NK-92 treated with Interleukin-12 subunit alpha and Interleukin-12 subunit beta, amount 100 ng/mL, for 24 hours (cell line): ENCODE measurements at places on chromosomes 6 and 20.

DNA sequence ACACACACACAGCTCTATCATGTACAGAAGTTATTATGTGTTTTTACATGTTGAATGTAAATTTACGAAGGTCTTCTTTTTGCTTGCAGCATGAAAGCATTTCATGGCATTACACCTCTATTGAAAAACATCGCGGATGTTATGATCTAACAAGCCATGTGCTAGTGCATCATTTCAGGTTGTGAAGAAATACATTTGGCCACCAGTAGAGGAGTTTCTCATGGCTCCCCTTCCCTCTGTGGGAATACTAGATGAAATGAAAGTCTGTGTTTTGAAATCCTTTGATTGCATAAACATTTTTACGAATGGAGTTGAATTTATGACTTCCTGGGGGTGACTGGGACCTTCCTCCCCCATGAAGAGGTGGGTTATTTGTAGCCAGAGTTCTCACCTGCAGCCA is 17.7 kb downstream of the MAS1 start:
- no peak for DNase-seq

DNA sequence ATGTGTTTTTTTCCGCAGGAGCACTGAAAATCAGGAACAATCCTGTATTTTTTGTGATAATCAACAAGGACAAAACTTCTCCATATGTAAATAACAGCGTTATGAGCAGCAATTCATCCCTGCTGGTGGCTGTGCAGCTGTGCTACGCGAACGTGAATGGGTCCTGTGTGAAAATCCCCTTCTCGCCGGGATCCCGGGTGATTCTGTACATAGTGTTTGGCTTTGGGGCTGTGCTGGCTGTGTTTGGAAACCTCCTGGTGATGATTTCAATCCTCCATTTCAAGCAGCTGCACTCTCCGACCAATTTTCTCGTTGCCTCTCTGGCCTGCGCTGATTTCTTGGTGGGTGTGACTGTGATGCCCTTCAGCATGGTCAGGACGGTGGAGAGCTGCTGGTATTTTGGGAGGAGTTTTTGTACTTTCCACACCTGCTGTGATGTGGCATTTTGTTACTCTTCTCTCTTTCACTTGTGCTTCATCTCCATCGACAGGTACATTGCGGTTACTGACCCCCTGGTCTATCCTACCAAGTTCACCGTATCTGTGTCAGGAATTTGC is at the start of gene TAAR6:
TAAR6 (plus strand) TSS at position 102 of the 557 bp plus-strand sequence; CDS start at position 102, 0 bp downstream.
- DNase-seq: no peak

- DNase-seq: no peak
These were observed 266.1 kb upstream of the EPHA7 start for GRCh38 chr6:93685494-93685893.

GRCh38 chr6:8860671-8861070 is 425.3 kb upstream of the SLC35B3 start:
- no peak for DNase-seq

DNA sequence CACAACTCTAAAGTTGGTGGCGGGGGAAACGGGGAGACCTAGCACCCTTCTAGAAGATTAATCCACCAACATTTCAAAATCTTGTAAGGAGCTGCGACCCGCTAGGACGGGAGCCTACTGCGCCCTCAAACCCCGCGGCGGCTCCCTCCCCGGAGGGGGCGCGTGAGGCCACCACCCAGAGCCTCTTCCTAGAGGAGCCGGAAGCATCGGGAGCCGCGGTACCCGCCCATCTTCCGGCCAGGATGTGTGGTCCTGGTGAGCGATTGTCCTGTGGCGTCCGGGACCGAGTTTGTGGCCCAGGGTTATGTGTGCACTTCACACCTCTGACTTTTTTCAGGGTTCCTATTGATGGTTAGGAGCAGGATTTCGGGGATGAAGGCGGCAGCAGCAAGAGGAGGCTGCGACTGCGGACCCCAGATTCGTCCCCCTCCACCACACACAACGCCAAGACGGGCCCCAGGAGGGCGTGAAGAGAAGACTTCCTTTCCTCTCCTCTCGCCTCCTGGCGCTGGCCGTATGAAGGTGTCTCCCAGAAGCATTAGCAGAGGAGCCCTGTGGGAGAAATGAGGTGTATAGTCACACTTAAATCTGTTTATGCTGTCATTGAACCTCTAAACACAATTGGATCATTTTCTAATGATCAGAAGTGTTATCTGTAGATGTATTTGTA is 10.7 kb downstream of the ZNF165 start:
- DNase-seq: no peak

DNA sequence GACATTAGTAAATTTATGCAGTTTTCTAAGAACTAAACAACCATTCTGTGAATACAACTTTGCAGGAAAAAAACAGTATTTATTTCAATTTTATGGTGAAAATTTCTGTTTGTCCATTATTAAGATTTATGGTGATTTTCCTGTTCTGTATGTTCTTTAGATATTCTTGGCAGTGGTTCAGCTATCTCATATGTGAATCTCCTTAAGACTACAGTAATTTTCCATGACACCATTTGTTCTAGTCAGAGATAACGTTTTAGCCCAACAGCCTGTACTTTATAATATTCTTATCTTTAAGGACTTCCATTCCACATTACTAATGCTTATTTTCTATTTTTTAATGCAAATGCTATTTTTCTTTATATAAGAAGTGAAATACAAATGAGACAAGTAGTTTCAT is 504.0 kb downstream of the RFPL4B start:
- no peak for DNase-seq

- peak; percentile 37 for DNase-seq
These were observed 20.4 kb downstream of the WFDC3 start for GRCh38 chr20:45771182-45771759.

GRCh38 chr6:139648430-139649000 is 274.1 kb upstream of the CITED2 start:
- DNase-seq: no peak

- no peak for DNase-seq
These were observed 24.1 kb downstream of the IL17A start for GRCh38 chr6:52210227-52210626.

GRCh38 chr6:161847628-161848027 is 573.8 kb upstream of the AGPAT4 start:
- DNase-seq: no peak

DNA sequence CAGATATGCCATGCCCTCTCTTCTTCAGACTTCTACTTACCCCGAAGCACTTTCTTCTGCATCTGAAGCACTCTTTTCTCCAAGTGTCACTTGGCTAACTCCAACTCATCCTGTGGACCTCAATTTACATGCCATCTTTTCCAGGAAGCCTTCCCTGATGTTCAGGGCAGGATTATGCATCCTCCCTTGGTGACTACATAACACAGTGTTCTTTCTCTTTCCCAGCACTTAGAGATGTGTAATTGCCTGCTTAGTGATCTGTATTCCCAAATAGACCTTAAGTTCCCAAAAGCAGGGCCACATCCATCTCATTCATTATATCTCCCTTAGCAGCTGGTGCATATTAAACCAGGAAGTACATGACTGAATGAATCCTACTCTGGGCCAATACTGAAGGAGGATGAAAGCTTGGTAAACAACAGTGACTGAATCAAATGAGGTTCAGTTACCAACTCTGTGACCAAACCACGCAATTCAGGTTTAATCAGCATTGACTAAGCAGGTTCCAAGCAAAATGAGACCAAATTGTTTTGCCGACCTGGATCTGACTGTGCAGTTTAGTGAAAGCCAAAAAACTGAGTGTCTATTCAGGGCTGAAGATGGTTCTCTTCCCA is 121.4 kb upstream of the TCF21 start:
- DNase-seq: no peak

GRCh38 chr20:44166477-44166876 is 20.5 kb downstream of the JPH2 start:
- DNase-seq: no peak

- no peak for DNase-seq
These were observed 12.1 kb upstream of the UBE2J1 start for GRCh38 chr6:89364586-89364985.

DNA sequence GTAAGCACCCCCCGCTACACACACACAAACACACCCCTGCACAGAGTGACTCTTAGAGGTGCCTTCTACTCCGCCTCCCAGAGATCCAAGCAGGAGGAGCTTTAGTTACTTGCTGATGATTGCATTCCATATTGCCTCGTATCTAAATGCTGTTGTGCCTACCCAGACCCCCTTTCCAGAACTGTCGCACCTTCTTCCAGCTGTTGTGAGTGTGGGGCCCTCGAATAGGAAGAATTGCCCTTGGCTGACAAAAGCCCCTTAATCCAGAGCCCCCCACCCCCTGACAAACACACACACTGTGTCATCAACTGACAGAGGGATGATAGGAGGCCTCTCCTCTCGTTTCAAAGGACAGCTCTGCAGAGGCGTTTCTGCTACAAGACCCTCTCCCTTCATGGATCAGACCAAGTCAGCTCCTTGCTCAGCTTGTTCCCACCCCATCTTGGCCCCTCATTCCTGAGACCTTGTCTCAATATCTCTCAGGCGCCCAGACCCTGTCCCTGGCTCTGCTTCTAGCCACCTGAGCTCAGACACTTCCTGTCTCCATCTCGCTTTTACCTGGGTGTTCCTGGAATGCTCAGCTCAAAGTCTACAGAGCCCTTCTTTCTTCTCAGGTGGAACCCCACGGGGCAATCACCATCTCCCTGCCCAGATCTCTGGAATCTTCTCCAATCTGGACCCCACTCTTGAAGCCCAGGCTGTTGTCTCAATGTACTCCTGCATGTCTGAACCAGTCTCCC is 4.0 kb upstream of the VSX1 start:
- no peak for DNase-seq

DNA sequence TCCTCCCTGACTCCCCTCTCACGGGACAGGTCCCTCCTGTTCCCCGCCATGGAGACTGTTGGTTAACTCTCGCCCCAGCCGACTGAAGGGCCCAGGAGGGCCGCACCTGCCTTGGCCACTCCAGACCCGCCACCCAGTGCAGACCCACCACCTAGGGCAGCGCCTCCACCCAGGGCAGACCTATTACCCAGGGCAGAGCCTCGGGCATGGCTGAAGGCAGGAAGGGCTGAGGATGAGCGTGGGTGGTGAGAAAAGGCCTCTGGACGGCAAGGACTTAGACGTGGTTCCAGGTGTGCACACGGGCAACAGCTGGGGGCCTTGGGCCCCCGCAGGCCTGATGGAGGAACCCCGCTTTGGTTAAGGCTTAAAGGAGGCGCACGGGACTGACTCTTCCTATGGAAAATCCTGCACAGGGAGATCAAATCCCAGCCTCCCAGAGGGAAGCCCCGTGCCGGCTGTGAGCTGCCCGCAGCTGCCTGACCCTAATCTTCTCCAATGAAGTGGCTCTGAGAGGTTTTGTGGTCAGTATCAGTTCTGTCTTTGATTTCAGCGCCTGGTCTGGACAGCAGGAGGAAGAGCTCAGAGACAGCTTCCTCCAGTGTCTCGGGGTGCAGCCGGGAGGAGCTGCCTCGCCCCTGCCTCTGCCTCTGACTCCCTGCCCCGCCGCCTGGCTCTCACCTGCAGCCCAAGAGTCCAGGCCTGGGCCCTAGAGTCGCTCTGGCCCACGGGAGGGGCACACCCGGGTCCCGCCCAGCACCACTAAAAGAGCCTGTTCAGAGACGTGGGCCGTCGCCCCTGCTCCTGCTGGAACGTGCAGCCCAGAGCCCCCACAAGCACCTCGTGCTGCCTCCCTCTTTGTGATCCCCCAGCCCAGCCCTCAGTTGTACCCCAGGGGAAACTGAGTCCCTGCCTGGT is 12.1 kb upstream of the CHRNA4 start:
- DNase-seq: no peak

DNA sequence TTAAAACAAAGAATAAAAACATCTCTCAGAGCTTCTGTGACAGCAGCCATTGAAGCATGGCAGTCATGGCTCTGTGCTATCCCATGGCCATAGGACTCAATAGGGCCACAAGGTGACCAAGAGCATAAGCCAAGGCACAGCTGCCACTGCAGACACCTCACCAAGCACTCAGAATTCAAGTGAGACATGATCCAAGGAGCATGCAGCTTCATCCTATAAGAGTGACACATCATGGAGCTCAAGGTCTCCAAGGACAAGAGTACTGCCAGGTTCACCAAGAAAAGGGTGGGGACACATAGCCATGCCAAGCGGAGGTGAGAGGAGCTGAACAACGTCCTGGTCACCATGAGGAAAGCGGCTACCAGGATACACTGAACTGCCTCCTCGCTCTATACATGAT is 53.0 kb downstream of the RCAN2 start:
- no peak for DNase-seq

DNA sequence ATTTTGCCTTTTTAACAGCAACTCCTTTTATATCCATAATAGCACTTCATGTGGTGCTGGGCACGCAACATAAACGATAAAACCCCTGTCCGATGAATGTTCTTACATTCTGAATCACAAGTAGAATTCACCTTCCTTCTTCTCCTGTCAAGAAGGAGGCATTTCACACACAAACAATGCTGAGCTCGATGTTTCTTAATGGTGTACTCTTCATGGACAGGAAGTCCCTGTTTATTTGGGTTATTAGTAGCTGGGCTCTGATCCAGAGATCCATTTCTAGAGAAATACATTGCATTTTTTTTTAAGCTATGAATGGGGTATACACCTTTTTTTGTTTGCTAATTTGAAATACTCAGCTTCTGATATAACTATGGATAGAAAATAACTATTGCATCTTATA is 82.4 kb downstream of the PPP1R3G start:
- no peak for DNase-seq

DNA sequence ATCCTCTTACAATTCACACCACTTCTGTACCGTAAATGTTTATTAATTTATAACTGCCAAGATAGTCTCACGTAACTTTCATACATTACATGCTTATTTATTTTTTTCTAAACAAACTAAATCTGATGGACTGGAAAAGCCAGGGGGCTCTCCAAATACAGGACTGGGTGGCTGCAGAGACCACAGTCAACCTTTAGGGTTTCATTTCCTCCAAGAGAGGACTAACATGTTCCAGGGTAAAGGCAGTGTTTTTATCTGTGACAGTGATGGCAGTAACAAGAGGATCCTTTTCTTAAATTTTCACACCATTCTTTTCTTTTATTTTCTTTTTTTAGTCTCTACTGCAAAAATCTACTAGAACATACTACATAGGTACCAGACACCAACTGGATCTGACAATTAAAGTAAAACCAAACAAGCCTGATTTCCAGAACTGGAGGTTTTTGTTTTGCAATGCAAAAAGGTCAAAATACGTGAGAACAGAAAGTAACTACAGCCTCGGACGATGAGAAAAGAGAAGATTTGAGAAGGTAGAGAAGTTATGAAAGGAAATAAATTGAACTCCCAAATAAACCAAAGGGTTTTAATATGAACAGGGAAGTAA is 1.2 kb downstream of the LMBRD1 start:
- DNase-seq: no peak

- DNase-seq: no peak
These were observed 6.0 kb upstream of the CPNE5 start for GRCh38 chr6:36845233-36845632.

- DNase-seq: no peak
These were observed 248.5 kb downstream of the HAO1 start for GRCh38 chr20:7691647-7692269.

- DNase-seq: no peak
These were observed 242.2 kb downstream of the NRN1 start for GRCh38 chr6:5764401-5764955.

DNA sequence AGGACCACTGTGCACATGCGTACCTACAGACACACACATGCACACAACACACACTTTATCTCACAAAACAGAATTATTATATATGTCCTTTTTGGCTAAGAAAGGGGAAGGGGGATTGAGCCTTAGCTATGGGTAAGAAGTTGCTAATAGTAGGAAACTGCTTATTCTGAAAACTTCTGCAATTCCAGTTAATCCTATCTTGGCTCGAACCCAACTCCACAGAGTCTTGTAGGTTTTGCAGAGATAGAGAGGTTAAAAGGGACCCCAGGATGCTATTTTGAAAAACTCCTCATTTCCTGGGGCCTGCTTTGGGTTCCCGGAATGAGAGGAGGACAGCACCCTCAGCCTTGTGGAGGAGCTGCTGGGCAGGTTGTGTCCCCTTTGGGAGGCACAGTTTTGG is 233.8 kb downstream of the CLIC5 start:
- DNase-seq: no peak
